ENCODE measurements at places on chromosomes 3 and 15.

- peak; percentile 36 for DNase-seq
Measured at GRCh38 chr3:193190146-193190786, 50.8 kb upstream of the PLAAT1 start.

DNA sequence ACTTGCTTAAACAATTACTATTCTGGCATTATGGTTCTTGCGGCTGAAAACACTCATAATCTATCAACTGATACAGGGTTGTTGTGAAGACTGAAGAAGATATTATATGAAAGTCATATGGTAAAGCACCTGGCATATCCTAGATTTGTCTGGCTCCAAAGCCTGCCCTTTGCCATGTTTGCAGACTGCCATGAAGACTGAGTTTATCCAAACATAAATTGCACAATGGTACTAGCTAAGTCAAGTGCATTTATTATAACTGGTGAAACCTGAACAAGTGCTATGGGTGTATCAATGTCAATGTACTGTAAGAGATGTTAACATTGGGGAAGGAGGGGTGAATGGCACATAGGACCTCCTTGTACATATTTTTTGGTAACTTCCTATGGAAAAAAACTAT lies 87.4 kb upstream of the MEX3B start:
- DNase-seq = no peak

GRCh38 chr15:24745290-24745689 lies 69.7 kb downstream of the NPAP1 start:
- DNase-seq = no peak

GRCh38 chr3:13575459-13576061 lies 26.6 kb downstream of the FBLN2 start:
- DNase-seq = no peak

- no peak for DNase-seq
Measured at GRCh38 chr3:55984626-55985025, 483.6 kb downstream of the ERC2 start.

GRCh38 chr3:183182732-183183610 lies 20.4 kb upstream of the LAMP3 start:
- DNase-seq = no peak

- DNase-seq = no peak
Measured at GRCh38 chr15:101135532-101136166, 116.2 kb downstream of the CHSY1 start.

DNA sequence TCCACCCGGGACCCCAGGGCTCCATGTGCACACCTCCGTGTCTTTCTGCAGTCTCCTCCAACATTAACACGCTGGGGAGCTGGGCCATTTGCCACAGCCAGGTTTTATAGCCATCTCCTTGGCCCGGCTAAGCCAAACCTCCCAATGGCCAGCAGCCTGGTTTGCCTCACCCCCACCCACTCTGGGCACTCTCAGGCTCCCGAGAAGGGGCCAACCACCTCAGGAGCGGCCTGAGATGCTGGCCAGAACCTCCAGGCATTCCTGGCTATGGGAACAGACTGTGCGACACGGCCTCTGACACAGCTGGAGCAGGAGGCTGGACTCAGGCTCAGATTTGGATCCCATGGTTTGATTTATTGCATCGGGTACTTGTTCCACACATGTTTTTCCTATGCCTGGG lies 289.7 kb downstream of the RPLP1 start:
- DNase-seq = no peak

DNA sequence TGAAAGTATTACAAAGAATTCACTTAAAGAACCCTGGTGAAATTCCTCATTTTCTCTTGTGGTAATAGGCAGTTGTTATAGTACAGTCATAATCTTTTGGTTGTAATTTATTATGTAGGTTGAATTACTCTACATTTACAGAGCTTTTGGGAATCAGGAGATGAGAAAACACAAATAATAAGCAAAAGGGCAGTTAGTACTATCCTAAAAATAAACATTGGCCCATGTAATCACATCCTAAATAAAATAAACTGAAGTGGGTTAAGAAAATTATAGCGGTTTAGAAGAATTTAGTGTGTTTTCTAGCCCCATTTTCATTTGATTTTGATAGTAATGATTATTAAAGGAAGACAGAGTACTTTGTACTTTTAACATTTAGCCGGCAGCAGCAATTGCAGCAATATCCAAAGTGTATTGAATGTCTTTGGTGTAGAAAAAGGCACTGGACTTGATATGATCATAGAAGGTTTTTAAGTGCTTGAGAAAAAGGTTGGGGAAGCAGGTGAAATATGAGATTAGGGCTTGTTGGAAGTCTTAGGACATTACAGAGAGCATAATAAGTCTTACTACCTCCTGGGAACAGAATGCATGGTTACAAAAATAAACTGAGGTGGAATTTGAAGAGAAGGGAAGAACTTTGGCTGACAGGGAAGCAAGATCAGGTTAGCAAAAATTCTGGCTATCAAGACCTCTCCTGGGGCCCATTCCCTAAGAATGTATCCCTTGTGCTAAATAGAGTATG lies 79.9 kb downstream of the MBNL1 start:
- no peak for DNase-seq

DNA sequence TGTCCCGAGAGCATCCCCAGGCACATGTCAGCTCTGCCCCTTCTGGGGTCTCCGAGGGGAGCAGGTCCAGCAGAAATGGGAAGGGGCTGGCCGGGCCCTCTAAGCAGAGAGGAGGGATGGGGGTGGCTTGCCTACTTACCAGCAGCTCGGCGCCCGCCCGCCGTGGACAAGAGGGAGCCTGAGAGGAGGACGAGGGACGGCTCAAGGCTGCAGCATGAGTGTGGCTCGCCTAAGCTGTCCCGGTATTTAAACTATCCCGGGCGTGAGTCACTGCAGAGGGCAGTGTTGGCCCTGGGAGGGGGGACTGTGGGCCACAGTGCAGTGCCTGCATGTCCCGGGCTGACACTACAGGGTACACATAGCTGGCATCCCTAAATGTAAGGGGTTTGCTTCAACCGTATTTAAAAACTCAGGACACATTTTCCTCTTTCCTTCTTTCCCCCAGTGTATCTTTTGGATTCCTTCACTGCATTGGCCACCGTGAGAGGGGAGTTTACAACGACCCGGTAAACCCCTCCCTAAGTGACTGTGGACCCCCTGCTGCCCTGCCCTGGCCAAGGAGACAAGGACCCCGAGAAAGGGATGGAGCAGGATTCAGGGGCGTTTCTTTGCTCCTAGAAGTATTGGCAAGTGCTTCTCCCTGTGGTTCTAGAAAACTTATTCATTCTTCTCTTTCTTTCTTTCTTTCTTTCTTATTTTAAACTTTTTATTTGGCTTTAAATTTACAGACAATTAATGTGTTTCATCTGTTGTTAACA lies at the start of gene LRRC15:
LRRC15 (minus strand) TSS at position 222 of the 758 bp plus-strand sequence. CDS start 8,700 bp downstream, outside the sequence.
- no peak for DNase-seq

GRCh38 chr3:156317462-156318074 lies 197.2 kb downstream of the KCNAB1 start:
- DNase-seq = no peak

DNA sequence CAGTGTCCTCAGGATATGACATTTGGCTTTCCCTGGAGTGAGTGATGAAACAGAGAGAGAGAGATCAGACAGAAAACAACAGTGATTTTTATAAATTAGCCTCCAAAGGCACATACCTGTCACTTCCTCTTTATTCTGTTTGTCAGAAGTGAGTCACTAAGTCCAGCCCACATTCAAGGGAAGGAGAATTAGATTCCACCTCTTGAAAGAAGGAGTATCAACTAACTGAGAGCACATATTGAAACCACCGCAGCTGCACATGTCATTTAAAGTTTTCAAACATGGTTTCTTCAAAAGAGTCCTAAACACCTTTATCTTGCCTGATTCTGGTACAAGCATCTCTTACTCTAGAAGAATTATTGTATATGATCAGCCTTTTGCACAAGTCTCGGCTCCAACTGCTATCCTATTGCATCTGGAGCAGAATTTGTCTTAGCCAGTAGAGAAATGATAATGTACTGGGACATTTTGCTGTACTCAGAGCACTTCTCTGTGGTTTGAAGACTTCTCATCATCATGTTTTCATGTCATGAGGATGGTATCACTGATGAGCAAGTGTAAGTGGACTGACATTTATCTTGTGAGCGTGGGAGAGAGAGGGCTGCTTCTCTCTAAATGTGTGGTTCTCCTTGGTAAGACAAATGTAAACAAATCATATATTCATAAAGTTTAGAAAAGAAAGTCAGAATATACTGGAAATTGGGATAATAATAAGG lies 338.9 kb upstream of the CFAP20DC start:
- DNase-seq = no peak

GRCh38 chr3:143098032-143098764 lies 21.4 kb upstream of the CHST2 start:
- no peak for DNase-seq

DNA sequence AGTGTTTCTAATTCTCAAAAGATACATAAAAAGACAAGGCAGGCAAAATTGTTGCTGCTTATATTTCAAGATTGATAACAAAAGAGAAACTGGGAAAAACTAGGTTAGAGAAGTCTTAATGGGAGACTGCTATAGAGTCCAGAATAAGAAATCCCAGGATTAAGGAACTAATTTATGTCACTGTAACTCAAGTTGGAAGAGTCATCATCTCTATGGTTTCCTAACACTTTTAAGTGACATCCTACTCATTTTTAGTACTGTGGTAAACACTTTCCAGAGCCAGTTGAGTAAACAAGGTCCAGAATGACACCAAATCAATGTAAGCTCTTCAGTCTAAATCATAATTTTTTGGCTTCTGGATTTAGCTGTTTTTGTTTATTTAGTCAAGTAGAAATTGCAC lies 8.0 kb downstream of the CLDN16 start:
- no peak for DNase-seq

- DNase-seq = peak; percentile 76
Measured at GRCh38 chr15:73950831-73951561, 24.7 kb downstream of the LOXL1 start.

Measured in AML-193 (cell line).